ENCODE measurements at places on chromosomes 2 and 18. TPM values are rescaled to one million over a fixed set of nuclear protein-coding genes. Genes with fewer than 3 reads are reported as not detected.

The PROC gene
- not detected for total RNA-seq

The C2orf78 gene
- not detected for total RNA-seq

The INPP5D gene
- total RNA-seq = 0.98 TPM

The ELOA2 gene
- total RNA-seq = not detected

The NPHP1 gene
- 11.9 TPM for total RNA-seq

The LINC00305 gene
- not detected for total RNA-seq

The SCN2A gene
- total RNA-seq = 18.5 TPM

The CCDC141 gene
- 2.7 TPM for total RNA-seq

The CRYGA gene
- not detected for total RNA-seq

The PRKRA gene
- 34.2 TPM for total RNA-seq

The RANBP2 gene
- total RNA-seq = 81.6 TPM

The CPO gene
- not detected for total RNA-seq

The GPR39 gene
- 12.7 TPM for total RNA-seq

The MAP4K3 gene
- total RNA-seq = 48.0 TPM

The TTN gene
- total RNA-seq = 5.5 TPM

The CHRND gene
- total RNA-seq = not detected

The IL18RAP gene
- total RNA-seq = 0.09 TPM

The SP5 gene
- not detected for total RNA-seq

The ATF2 gene
- 98.2 TPM for total RNA-seq

The SALL3 gene
- total RNA-seq = not detected

The SERPINB13 gene
- total RNA-seq = not detected

The SP9 gene
- total RNA-seq = not detected

The STEAP3 gene
- 50.9 TPM for total RNA-seq

The SESTD1 gene
- 62.3 TPM for total RNA-seq

The GPR55 gene
- total RNA-seq = under 0.01 TPM

The GCG gene
- total RNA-seq = not detected

The MOCOS gene
- total RNA-seq = 3.5 TPM

The CYTIP gene
- 0.82 TPM for total RNA-seq

The TTC27 gene
- total RNA-seq = 30.0 TPM

The ABCA12 gene
- 0.09 TPM for total RNA-seq

The GPAT2 gene
- total RNA-seq = 10.2 TPM

The CYP20A1 gene
- total RNA-seq = 69.4 TPM

The CCDC68 gene
- total RNA-seq = 7.4 TPM

The GULP1 gene
- total RNA-seq = 42.7 TPM

The ABCB11 gene
- not detected for total RNA-seq

The BCL11A gene
- 0.09 TPM for total RNA-seq

The SLC16A14 gene
- total RNA-seq = 0.49 TPM

The APCDD1 gene
- total RNA-seq = 0.09 TPM

The HADHA gene
- total RNA-seq = 174 TPM

The VIT gene
- 2.0 TPM for total RNA-seq

The CSRNP3 gene
- 3.4 TPM for total RNA-seq

The B3GNT7 gene
- 0.27 TPM for total RNA-seq

All from fibroblast of the aortic adventitia (primary cell).